ENCODE measurements at places on chromosomes 16 and 17. TPM values are rescaled to one million over a fixed set of nuclear protein-coding genes. Genes with fewer than 3 reads are reported as not detected.

GRCh38 chr16:70725024-70725911 is 39.4 kb upstream of the MTSS2 start:
- H3K27ac ChIP-seq = no peak overlapping the region
- no peaks in the 10 kb centered on the region for H3K36me3 ChIP-seq
- H3K27me3 ChIP-seq = no peaks in the 10 kb centered on the region

DNA sequence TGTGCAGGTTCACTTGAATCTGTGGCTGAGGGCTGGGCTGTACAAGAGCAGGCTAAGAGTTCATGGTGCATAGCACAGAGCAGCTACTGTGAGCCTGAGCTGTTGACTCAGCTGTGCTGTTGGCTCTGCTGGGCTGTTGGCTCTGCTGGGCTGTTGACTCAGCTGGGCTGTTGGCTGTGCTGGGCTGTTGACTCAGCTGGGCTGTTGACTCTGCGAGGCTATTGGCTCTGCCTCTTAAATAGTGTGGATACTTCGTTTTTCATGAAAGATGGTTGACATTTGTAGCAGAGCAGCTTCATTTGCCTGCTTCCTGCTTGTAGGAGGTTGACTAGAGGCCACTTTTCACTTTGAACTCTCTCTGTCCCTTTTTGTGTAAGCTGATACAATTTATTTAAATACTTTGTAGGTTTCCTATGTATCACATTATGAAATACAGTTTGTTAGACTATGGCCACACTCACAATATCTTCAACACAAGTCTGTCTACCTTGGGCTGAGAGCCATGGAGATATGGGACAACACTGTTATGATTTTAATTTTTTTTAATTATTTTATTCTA is 40.3 kb upstream of the CCNF start:
- peaks cover 10% of the 10 kb centered on the region for H3K4me1 ChIP-seq
- H3K4me3 ChIP-seq = no peak overlapping the region
- H3K36me3 ChIP-seq = no peaks in the 10 kb centered on the region
- H3K27ac ChIP-seq = no peak overlapping the region
- peak; percentile 84 for DNase-seq

DNA sequence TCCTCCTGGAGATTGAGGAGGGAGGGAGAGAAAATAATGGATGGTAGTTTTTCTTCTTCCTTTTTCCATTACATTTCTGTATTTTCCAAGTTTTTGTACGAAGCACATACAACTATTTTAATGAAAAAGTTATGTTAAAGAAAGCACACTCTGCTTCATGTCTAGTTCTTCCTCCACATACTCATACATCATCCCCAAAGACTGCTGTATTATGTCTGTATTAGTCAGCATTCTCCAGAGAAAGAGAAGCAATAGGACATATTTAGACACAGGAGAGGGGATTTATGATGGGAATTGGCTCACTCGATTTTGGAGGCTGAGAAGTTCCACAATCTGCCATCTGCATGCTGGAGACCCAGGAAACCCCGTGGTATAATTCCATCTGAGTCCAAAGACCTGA is 10.1 kb upstream of the ACSM2A start:
- DNase-seq = no peak
- H3K36me3 ChIP-seq = no peaks in the 10 kb centered on the region
- H3K27ac ChIP-seq = no peak overlapping the region
- no peaks in the 10 kb centered on the region for H3K4me1 ChIP-seq
- H3K27me3 ChIP-seq = no peaks in the 10 kb centered on the region

DNA sequence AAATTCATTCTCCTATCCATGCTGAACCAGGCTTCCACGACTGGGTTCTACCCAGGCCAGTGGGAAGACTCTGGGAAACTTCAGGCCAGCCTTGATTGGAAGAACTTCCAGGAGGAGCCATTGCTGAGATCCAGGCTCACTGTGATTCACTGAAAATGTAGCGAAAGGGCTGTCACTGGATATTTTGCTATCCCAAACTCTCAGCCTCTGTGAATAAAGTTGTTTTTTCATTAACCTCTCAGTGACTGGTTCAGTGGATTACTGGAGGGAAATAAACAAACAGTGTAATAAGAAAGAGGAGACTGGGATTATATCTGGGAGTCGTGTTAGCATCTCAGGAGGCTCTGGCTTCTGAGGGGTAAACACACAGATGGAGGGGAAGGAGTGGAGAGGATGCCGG is 3.1 kb downstream of the FOXL1 start:
- H3K36me3 ChIP-seq = no peaks in the 10 kb centered on the region
- no peak overlapping the region for H3K27ac ChIP-seq
- H3K4me3 ChIP-seq = no peak overlapping the region
- no peaks in the 10 kb centered on the region for H3K27me3 ChIP-seq
- no peak for DNase-seq
- H3K4me1 ChIP-seq = peaks cover 36% of the 10 kb centered on the region

The KCNH6 gene
- total RNA-seq = not detected

GRCh38 chr17:19705771-19706770 is 10.3 kb downstream of the SLC47A2 start:
- H3K4me3 ChIP-seq = no peak overlapping the region

The NDRG4 gene
- total RNA-seq = 26.6 TPM

- no peaks in the 10 kb centered on the region for H3K27me3 ChIP-seq
- H3K4me3 ChIP-seq = no peak overlapping the region
- H3K36me3 ChIP-seq = no peaks in the 10 kb centered on the region
- H3K4me1 ChIP-seq = peaks cover 13% of the 10 kb centered on the region
- H3K27ac ChIP-seq = no peak overlapping the region
- no peak for DNase-seq
Observed at GRCh38 chr16:84834403-84834772, 14.6 kb downstream of the CRISPLD2 start.

The TMEM235 gene
- not detected for total RNA-seq

- H3K27ac ChIP-seq = peak overlapping the region; percentile 50
- DNase-seq = peak; percentile 64
- peaks cover 14% of the 10 kb centered on the region for H3K4me1 ChIP-seq
- H3K4me3 ChIP-seq = no peak overlapping the region
Observed at GRCh38 chr16:10519929-10520868, 60.2 kb downstream of the EMP2 start.

DNA sequence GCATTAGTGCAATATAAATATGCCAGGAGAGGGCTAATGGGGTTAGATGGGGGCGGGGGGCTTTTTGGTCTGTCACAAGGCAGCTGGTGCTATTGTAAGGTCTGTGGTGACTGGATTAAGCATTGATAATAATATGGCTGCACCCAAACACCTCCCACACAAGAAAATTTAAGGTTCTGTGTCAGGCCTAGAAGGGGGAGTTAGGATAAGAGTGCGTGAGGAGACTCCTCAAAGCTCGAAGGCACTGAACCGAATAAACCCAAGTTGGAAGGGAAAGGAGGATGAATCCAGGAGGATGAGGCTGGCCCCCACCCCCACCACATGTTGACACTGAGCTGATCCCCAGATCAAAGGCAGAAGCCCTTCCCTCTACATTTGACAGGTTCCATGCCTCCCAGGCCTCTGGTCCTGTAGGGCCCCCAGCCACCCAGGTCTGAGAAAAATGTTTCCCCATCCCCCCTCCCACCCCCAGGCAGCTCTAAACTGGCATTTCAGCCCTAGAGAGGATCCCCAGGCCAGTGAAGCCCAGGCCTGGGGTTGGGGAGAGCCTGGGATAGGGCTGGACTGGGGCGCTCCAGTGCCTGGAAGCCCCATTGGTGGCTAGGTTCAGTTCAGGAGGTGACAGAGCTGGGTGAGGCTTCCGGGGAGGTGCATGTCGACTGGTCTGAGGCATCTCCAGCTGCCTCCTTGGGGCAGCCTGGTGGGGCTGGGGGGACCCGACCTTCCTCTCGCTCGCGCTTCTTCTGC is 1.7 kb downstream of the HOXB1 start:
- H3K4me1 ChIP-seq = no peaks in the 10 kb centered on the region
- DNase-seq = no peak
- no peak overlapping the region for H3K4me3 ChIP-seq
- H3K27me3 ChIP-seq = no peaks in the 10 kb centered on the region
- no peak overlapping the region for H3K27ac ChIP-seq
- no peaks in the 10 kb centered on the region for H3K36me3 ChIP-seq

DNA sequence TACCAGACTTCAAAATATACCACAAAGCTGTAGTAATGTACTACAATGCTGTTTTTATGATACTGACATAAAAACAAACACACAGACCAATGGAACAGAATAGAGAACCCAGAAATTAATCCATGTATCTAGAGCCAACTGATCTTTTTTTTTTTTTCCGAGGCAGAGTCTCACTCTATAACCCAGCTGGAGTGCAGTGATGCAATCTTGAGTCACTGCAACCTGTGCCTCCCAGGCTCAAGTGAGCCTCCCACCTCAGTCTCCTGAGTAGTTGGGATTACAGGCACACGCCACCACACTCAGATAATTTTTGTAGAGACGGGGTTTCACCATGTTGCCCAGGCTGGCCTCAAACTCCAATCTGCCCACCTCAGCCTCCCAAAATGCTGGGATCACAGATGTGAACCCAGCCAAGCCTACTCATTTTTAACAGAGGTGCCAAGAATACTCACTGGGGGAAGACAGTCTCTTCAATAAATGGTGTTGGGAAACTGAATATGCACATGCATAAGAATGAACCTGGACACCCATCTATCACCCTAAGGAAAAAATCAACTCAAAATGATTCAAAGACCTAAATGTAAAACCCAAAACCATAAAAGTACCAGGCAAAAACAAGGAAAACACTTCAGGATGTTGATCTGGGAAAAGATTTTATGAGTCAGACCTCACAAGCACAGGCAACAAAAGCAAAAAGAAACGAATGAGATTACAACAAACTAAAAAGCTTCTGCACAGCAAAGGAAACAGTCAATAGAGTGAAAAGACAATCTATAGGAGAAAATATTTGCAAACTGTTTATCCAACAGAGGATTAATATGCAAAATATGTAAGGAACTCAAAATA is 63.1 kb downstream of the STX8 start:
- no peak overlapping the region for H3K4me3 ChIP-seq
- peak overlapping the region; percentile 41 for H3K27ac ChIP-seq
- no peaks in the 10 kb centered on the region for H3K36me3 ChIP-seq
- peak; percentile 71 for DNase-seq
- peaks cover 7% of the 10 kb centered on the region for H3K4me1 ChIP-seq

GRCh38 chr16:72847187-72848027 is 200.5 kb downstream of the ZFHX3 start:
- H3K36me3 ChIP-seq = no peaks in the 10 kb centered on the region
- no peaks in the 10 kb centered on the region for H3K27me3 ChIP-seq
- DNase-seq = peak; percentile 19

DNA sequence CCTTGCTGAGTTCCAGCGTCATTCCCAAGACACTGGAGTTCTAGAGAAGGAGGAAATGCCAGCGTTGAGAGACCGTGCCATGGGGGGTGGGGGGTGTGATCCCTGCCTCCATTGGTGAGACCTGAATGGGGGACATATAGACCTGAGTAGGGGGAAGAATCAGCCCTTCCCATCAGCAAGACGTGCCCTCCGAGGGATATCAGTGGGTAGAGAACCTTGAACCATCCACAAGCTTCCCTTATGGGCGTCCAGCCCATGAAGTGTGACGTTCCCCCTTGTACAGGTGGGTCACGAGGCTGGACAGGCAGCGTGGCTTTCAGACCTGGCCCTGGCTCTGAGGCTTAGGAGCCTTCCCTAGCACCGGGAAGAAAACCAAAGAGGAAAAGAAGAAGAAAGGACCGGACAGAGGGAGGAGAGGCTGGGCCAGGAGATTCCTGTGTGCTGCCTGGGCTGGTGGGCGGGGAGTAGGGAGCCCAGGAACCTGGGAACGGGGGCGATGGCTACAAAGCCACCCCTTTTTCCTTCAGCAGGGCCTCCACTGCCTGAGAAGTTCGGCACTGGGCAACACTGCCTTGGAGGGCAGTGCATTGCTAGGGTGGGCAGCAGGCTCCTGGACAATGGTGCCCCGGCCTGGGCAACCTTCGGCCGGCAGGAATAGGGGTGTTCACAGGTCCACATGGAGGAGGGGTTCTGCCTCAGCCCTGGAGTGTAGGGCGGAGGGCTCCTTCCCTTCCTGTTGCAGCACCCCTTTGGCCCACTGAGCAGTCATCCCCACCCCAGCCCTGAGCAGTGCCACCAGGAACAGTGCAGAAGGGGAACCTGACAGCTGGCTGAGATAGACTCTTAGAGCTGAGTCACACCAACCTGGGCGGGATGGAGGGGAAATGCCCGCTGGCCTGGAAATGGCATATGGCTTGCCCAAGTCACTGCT is 7.2 kb downstream of the RAB11FIP4 start:
- H3K4me3 ChIP-seq = no peak overlapping the region
- no peak overlapping the region for H3K27ac ChIP-seq
- H3K4me1 ChIP-seq = no peaks in the 10 kb centered on the region
- DNase-seq = no peak
- H3K36me3 ChIP-seq = no peaks in the 10 kb centered on the region
- no peaks in the 10 kb centered on the region for H3K27me3 ChIP-seq

DNA sequence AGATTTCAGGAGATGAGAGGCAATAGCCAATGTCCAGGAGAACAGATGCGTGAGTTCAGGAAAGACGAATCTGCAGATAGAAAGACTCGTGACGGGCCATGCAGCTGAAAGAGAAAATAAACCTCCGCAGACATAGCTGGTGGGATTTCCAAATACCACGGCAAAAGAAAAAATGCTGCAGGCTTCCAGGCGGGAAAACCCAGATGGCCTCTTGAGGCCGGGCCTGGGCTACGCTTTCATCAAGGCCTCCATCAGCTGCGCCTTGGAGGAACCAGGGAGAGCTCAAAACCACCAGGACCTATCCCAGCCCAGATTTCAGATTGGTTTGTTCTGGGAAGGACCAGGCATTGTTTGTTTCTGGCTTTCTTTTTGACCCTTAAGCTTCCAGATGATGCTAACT is 16.7 kb downstream of the CCDC40 start:
- H3K4me3 ChIP-seq = no peak overlapping the region
- H3K36me3 ChIP-seq = no peaks in the 10 kb centered on the region
- no peak for DNase-seq
- no peaks in the 10 kb centered on the region for H3K4me1 ChIP-seq
- H3K27me3 ChIP-seq = no peaks in the 10 kb centered on the region
- no peak overlapping the region for H3K27ac ChIP-seq

GRCh38 chr16:72905581-72905980 is 142.3 kb downstream of the ZFHX3 start:
- no peak overlapping the region for H3K4me3 ChIP-seq
- H3K27me3 ChIP-seq = no peaks in the 10 kb centered on the region
- H3K4me1 ChIP-seq = peaks cover 21% of the 10 kb centered on the region
- DNase-seq = peak; percentile 62

The WNK4 gene
- total RNA-seq = 17.4 TPM

The WDR59 gene
- total RNA-seq = 7.1 TPM

- peaks cover 6% of the 10 kb centered on the region for H3K36me3 ChIP-seq
- H3K4me3 ChIP-seq = no peak overlapping the region
- DNase-seq = no peak
- H3K27me3 ChIP-seq = no peaks in the 10 kb centered on the region
- no peak overlapping the region for H3K27ac ChIP-seq
Observed at GRCh38 chr16:16102738-16103137, 120.6 kb downstream of the ABCC6 start.

GRCh38 chr16:4660454-4661007 is 32.8 kb upstream of the NUDT16L1 start:
- no peak overlapping the region for H3K4me3 ChIP-seq
- H3K36me3 ChIP-seq = no peaks in the 10 kb centered on the region
- no peaks in the 10 kb centered on the region for H3K4me1 ChIP-seq
- H3K27me3 ChIP-seq = no peaks in the 10 kb centered on the region
- no peak for DNase-seq

- H3K4me3 ChIP-seq = no peak overlapping the region
- no peak overlapping the region for H3K27ac ChIP-seq
- DNase-seq = no peak
- H3K4me1 ChIP-seq = peaks cover 9% of the 10 kb centered on the region
Observed at GRCh38 chr17:51078009-51078592, 42.6 kb downstream of the SPAG9 start.

The TM4SF5 gene
- not detected for total RNA-seq

- peak within 1 kb of the TSS; percentile 95 for H3K27ac ChIP-seq
- H3K27me3 ChIP-seq = no peaks in the 10 kb centered on the region
Observed at GRCh38 chr16:73047536-73048291, at the start of gene ZFHX3. ZFHX3 (minus strand) TSS chr16:73048128; CDS start chr16:72960145, 87,983 bp downstream.

GRCh38 chr16:57387598-57388354 is 15.5 kb downstream of the CX3CL1 start:
- peaks cover 4% of the 10 kb centered on the region for H3K4me1 ChIP-seq
- no peak overlapping the region for H3K4me3 ChIP-seq
- no peaks in the 10 kb centered on the region for H3K27me3 ChIP-seq
- no peak overlapping the region for H3K27ac ChIP-seq
